ENCODE measurements at places on chromosomes 13 and 19.

GRCh38 chr19:43784241-43784980, 3.6 kb upstream of the KCNN4 start:
- DNase-seq: no peak

DNA sequence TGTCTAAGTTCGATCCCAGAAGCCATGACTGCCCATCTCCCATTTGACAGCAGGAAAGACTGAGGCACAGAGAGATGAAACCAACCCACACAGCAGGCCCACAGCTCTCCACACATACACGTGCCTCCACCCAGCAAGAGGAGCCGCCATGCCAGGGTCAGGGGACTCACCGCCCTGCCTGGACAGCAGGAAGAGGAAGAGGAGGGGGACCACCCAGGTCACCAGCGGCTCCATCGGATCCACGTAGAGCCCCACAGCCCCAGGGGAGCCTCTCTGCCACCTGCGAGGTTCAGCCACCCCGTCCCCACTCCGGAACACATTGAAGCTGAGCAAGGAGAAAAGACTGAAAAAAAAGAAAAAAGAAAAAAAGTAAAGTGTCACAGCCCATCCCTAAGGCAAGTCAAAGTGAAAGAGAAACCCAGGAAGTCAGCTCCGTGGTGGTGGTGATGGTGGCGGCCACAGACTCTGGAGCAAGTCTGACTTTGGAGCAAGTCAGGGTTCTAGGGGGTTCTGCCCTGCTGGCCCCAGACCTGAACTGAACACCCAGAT, at the start of gene IL12RB1:
IL12RB1 (minus strand) TSS at position 345 of the 549 bp plus-strand sequence; CDS start at position 234, 111 bp downstream.
- DNase-seq: no peak

DNA sequence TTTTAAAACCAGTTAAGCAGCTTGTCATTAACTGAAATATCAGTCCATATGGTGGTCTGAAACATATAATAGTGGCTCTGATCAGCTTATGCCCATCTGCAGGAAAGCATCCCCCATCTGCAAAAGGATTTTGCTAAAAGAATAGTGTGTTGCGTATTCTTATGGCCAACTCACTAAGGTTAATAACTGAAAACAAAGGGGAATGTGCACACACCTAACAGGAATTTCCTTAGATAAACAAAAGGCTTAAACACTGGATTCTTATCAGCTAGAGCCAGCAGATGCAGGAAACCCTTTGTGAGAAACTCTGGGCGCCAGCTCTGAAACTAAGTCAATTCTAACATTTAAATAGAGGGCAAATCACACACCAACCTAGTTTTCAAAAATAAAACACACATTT, 22.1 kb downstream of the VPS36 start:
- DNase-seq: no peak

DNA sequence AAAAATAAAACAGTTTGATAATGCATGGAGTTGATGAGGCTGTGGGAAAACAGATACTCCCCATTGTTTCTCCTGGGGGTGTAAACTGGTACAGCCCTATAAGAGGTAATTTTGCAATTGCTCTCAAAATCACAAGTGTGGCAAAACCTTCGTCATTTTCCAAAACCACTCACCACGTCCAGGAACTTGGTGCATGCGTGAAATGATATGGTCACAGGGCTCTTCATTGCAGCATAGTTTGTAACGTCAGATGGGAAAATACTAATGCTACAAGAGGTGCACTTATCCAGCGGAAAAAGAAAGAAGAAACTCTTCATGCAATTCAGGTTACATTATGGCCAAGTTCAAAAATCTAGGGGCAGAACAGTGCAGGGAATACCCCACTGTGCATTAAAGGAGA, 11.9 kb upstream of the PLAUR start:
- no peak for DNase-seq

DNA sequence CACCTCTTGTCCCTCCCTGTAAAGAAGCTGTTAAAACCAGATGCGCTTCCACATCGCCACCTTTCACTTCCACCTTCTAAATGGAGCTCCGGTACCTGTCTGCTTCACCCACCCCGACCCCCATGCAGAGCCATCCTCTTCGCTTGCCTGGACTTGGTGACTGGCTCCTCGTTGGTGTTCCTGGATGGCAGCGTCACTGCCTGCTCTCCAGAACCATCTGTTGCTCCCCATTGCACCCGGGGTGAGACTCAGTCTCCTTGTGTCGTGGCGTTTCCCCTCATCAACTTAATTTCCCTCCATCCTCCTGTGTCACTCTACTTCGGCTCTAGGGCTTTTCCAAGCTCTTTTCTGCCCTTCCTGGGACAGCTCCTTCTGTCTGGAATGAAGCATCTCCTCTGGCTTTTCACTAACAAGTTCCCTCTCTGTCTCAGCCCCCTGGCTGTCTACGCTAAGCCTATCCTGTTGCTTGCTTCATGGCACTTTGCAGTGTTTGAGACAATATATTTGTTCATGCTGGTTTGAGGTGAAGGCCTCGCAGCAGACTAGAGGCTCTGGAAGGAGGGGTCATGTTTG, 10.3 kb downstream of the CEBPG start:
- no peak for DNase-seq

DNA sequence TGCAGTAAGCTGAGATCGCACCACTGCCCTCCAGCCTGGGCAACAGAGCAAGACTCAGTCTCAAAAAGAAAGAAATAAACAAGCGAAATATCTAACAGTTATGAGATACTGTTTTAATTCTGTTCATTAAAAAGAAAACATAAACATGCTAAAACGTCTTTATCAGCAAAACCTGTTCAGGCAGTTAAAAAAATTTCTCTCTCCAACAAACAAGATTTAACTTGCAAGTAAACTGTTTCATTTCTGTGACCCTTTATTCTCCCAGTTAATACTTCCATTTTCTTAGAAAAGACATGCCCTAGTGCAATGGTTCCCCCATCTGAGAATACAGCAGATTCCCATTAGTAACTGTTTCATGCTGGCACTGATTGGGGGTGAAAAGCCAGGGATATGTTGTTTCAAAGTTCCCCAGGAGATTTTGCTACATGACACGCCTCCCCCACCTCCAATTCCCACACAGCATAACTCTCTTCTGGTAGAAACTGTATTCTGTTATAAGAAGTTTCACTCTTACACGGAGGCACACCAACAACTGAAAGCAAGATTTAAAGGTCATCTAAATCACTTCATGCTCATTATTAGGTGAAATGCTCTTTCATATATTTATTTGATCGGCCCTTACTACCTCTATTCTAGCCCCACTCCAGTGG, 24.4 kb downstream of the ELF1 start:
- DNase-seq: no peak

GRCh38 chr19:54309811-54310210, 3.2 kb downstream of the LILRA5 start:
- no peak for DNase-seq

GRCh38 chr13:78012046-78012445, 93.4 kb upstream of the EDNRB start:
- no peak for DNase-seq

DNA sequence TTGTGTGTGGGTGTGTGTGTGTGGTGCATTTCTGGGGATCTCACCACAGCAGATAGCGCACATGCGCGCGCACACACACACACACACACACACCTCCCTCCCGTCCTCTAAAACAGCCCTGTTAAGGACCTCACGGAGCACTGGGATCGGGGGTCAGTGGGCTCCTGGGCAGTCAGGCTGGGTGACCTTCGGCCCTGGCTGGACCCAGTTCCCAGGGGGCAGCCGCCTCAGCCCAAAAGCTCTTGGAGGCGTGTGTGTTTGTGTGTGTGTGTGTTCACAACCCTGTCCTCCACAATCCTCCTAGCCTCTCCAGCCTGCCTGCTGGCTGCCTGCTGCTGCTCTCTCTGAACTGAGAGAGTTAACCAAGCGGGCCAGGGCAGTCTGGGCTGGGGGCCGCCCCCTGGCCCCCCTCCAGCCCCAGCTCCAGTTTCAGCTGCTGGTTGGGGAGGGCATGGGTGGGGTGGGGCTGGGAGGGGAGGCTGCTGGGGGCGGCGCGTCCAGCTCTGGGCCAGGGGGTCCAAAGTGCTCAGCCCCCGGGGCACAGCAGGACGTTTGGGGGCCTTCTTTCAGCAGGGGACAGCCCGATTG, at the start of gene FXYD1:
FXYD1 (plus strand) TSS at position 520 of the 588 bp plus-strand sequence. CDS start 1,256 bp downstream, outside the sequence.
- DNase-seq: no peak

- DNase-seq: no peak
These were observed 8.6 kb upstream of the PTBP1 start for GRCh38 chr19:788686-788982.

Measured in activated naive CD4-positive, alpha-beta T cell (primary cell).